ENCODE measurements at places on chromosomes 12 and 14. TPM values are rescaled to one million over a fixed set of nuclear protein-coding genes. Genes with fewer than 3 reads are reported as not detected.

The EML5 gene
- 3.2 TPM for total RNA-seq

DNA sequence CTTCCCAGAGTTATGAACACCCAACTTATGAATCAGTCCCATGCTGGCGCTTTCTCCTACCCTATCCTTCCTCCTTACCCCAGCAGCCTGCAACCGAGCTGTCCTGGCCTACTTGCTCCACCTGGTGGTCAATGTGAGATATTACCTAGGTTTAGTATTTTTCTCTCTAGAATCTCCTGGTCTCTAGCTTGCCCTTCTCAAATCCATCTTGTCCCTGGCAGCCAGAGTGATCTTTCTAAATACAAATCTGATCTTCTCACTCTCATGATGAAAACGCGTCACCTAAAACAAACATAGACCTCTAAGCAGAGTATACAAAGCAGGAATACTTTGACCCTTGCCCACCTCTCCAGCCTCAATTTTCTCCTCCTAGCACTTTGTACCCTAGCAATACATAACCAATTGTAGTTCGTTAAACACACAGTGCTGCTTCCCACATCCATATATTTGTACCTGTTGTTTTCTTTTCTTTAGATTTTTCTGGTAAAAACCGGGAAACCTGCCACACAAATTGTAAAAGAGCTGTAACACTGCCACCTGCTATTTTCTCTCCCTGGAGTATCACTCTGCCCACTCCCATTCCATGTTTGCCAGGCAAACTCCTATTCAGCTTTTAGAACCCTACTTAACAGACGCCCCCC is 20.0 kb upstream of the TCP11L2 start:
- DNase-seq = peak; percentile 63
- no peaks in the 10 kb centered on the region for H3K4me1 ChIP-seq
- H3K4me3 ChIP-seq = no peak overlapping the region
- H3K27me3 ChIP-seq = no peaks in the 10 kb centered on the region
- no peaks in the 10 kb centered on the region for H3K36me3 ChIP-seq

The CELA1 gene
- not detected for total RNA-seq

GRCh38 chr12:56631790-56632700 is 1.9 kb upstream of the BAZ2A start:
- peak; percentile 39 for DNase-seq
- no peaks in the 10 kb centered on the region for H3K27me3 ChIP-seq
- H3K4me3 ChIP-seq = no peak overlapping the region
- no peaks in the 10 kb centered on the region for H3K36me3 ChIP-seq

DNA sequence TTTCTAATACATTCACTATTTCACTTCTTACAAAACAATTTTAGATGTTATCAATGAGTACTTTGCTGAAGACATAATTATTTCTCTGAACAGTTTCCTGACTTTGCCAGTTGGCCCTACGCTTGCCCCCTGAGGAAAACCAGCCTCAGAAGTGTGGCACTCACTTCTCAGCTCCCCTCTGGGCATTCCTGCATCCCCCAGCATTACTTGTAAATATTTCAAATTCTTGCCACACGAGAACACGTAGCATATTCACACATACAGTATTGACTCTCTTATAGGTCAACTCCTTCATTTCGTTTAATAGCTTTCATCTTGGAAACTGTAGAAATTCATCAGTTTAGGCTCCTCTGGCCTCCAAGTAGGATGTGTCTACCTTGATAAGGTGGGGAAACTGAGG is 65.2 kb downstream of the OTX2 start:
- no peaks in the 10 kb centered on the region for H3K36me3 ChIP-seq
- no peak for DNase-seq
- no peaks in the 10 kb centered on the region for H3K27me3 ChIP-seq

- H3K27me3 ChIP-seq = no peaks in the 10 kb centered on the region
- no peak for DNase-seq
- H3K36me3 ChIP-seq = no peaks in the 10 kb centered on the region
These were observed 52.3 kb upstream of the BCL2L14 start for GRCh38 chr12:12018454-12018853.

- DNase-seq = no peak
- H3K27me3 ChIP-seq = no peaks in the 10 kb centered on the region
- H3K4me3 ChIP-seq = no peak overlapping the region
- no peaks in the 10 kb centered on the region for H3K4me1 ChIP-seq
- no peak overlapping the region for H3K27ac ChIP-seq
- no peaks in the 10 kb centered on the region for H3K36me3 ChIP-seq
These were observed 263.6 kb upstream of the SYT10 start for GRCh38 chr12:33703221-33703620.

- no peaks in the 10 kb centered on the region for H3K27me3 ChIP-seq
- H3K4me1 ChIP-seq = no peaks in the 10 kb centered on the region
- H3K27ac ChIP-seq = no peak overlapping the region
- H3K4me3 ChIP-seq = no peak overlapping the region
- no peaks in the 10 kb centered on the region for H3K36me3 ChIP-seq
These were observed 832 bp upstream of the SYT1 start for GRCh38 chr12:78863482-78864402.

DNA sequence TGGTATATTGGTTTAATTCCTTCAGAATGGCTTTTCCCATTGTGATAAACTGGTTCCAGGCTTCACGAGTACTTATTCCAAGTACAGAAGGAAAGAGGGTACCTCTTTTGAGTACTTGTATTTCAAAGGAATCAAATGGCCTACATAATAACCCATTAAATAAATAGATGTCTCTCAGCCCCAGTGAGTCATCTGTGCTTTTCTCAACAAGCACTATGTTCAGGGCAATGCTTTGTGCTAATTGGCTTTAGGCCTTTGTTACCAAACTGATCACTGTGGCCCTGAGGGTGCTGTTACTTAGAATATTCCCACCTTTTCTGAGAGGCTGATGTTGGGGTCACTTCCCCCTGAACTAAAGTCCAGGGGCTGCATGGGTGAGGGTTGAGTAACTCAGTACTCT is 107.1 kb downstream of the LRRK2 start:
- no peak for DNase-seq
- no peak overlapping the region for H3K27ac ChIP-seq
- H3K36me3 ChIP-seq = no peaks in the 10 kb centered on the region
- H3K4me3 ChIP-seq = no peak overlapping the region
- no peaks in the 10 kb centered on the region for H3K27me3 ChIP-seq
- no peaks in the 10 kb centered on the region for H3K4me1 ChIP-seq

The TDRD9 gene
- total RNA-seq = 0.44 TPM

- H3K27me3 ChIP-seq = no peaks in the 10 kb centered on the region
- H3K27ac ChIP-seq = no peak overlapping the region
- no peaks in the 10 kb centered on the region for H3K4me1 ChIP-seq
- DNase-seq = no peak
These were observed 134.0 kb downstream of the GPR135 start for GRCh38 chr14:59331217-59331616.

GRCh38 chr12:67326637-67327036 is 57.5 kb downstream of the CAND1 start:
- H3K27me3 ChIP-seq = no peaks in the 10 kb centered on the region
- H3K4me1 ChIP-seq = no peaks in the 10 kb centered on the region
- H3K36me3 ChIP-seq = no peaks in the 10 kb centered on the region
- no peak overlapping the region for H3K27ac ChIP-seq
- no peak overlapping the region for H3K4me3 ChIP-seq
- DNase-seq = no peak

DNA sequence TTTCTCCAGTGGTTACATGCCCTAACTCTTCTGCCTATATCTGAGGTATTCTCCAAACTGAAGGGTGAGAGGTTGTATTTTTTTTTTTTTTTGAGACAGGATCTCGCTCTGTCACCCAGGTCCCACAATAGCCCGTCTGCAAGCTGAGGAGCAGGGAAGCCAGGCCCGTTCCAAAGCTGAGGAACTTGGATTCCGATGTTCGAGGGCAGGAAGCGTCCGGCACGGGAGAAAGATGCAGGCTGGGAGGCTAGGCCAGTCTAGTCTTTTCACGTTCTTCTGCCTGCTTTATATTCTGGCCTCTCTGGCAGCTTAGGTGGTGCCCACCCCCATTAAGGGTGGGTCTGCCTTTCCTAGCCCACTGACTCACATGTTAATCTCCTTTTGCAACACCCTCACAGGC is 67.0 kb upstream of the DYNC1H1 start:
- H3K4me1 ChIP-seq = no peaks in the 10 kb centered on the region
- H3K36me3 ChIP-seq = peaks cover 74% of the 10 kb centered on the region
- no peak for DNase-seq
- H3K27me3 ChIP-seq = no peaks in the 10 kb centered on the region

The IL31 gene
- 4.1 TPM for total RNA-seq

- peaks cover 73% of the 10 kb centered on the region for H3K36me3 ChIP-seq
- DNase-seq = no peak
These were observed 13.5 kb downstream of the ITGA5 start for GRCh38 chr12:54405573-54405972.

- no peaks in the 10 kb centered on the region for H3K27me3 ChIP-seq
- H3K36me3 ChIP-seq = no peaks in the 10 kb centered on the region
- no peak overlapping the region for H3K27ac ChIP-seq
- no peaks in the 10 kb centered on the region for H3K4me1 ChIP-seq
- DNase-seq = no peak
- no peak overlapping the region for H3K4me3 ChIP-seq
These were observed 22.8 kb downstream of the GALNT8 start for GRCh38 chr12:4743046-4743445.

GRCh38 chr14:67133595-67134441 is 55.4 kb upstream of the GARIN2 start:
- no peak overlapping the region for H3K27ac ChIP-seq
- no peaks in the 10 kb centered on the region for H3K27me3 ChIP-seq
- no peaks in the 10 kb centered on the region for H3K36me3 ChIP-seq
- no peaks in the 10 kb centered on the region for H3K4me1 ChIP-seq
- no peak for DNase-seq
- no peak overlapping the region for H3K4me3 ChIP-seq

- no peaks in the 10 kb centered on the region for H3K4me1 ChIP-seq
- H3K36me3 ChIP-seq = no peaks in the 10 kb centered on the region
- no peak overlapping the region for H3K27ac ChIP-seq
- DNase-seq = no peak
These were observed 1051.3 kb downstream of the VRK1 start for GRCh38 chr14:97848317-97848980.

DNA sequence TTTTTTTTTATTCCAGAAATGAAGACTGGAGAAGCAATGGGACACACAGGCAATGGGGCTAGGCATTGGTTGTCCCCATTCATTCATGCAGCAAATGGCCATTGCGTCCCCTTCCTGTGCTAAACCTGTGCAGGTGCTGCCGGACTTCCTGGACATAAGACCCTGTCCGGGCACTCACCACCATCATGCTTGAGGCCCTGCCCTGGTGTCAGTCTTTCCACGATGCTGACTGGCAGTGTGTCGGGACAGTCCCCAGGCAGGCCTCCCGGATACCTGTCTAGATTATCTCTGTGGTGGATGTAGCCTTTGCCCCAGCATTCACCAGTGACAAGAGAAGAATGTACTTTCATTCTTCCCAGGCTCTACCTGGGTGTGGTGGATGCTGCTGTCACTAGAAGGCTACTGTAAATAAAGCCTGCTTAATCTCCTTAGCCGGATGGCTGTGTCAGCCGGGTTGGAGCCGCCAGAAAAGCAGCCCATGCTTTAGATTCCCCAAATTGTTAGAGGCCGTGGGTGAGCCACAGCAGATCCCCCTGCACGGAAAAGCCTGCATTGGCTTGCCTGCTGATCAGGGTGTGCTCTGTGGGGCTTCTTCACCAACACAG is 94.5 kb upstream of the PARP11 start:
- no peaks in the 10 kb centered on the region for H3K27me3 ChIP-seq
- H3K27ac ChIP-seq = no peak overlapping the region
- H3K4me1 ChIP-seq = peaks cover 17% of the 10 kb centered on the region
- H3K4me3 ChIP-seq = no peak overlapping the region
- DNase-seq = no peak

DNA sequence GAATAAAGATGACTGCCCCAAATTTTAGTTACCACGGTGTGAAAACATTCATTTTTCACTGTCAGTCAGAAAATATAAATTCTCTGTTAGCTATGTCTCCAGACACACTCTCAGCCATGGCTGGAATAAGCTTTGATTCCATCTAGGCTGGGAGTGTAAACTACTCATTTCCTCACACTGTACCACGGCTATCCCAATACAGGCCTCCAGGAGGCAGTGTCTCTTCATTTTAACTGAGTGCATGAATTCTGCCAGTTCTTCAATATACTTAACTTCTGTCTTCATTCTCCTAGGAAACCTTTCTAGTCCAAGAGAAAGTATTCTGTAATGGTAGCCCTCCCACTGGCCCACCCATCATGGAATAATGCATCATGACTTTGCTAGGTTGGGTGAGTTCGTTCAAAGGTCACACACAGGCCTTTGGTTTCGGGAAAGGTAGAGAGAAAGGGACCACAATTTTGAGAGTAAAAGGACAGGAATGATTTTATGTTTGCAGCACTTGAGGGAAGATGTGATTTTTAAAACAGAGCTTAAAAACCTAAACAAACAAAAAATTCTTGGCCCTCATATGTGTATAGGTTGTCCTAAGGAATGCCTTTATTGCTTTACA is 381.1 kb downstream of the SEC23A start:
- H3K27ac ChIP-seq = no peak overlapping the region
- no peaks in the 10 kb centered on the region for H3K36me3 ChIP-seq

DNA sequence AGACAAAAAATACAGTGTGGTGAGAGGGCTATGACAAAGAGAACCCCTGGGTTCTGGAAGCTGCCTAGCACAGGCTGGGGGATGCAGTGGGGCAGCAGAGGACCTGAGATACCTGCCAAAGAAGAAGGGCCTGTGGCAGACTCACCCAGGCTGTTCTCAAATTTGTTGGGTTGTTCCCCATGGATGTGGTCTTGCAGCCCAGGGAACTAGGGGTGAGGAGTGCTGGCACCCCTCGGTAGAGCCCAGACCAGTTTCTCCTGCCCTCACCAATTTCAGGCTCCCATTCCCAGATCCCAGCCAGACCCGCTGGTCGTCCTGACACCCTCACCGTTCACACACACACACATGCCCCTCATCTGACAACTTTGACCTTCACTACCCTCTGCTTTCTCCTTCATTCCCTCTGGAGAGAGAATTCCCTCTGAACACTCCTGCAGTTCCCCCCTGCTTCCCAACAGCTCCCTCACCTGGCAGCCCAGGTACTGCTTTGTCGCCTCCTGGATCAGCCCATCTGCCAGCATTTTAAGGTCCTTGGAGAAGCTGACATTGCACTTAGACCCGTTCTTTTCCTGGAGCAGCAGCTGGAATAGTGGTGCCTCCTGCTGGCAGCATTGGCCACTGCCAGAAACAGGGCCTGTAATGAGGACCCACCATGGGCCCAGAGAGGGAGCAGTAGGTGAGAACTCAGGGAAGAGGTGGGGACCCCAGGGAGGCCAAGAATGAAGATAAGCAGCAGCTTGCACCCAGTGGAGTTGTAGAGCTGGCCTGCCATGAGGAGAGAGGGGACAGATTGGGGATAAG is 5.9 kb upstream of the GDF11 start:
- H3K27me3 ChIP-seq = no peaks in the 10 kb centered on the region
- H3K36me3 ChIP-seq = no peaks in the 10 kb centered on the region
- H3K27ac ChIP-seq = no peak overlapping the region
- H3K4me1 ChIP-seq = peaks cover 20% of the 10 kb centered on the region
- no peak for DNase-seq
